ENCODE measurements at places on chromosomes 1 and 21. TPM values are rescaled to one million over a fixed set of nuclear protein-coding genes. Genes with fewer than 3 reads are reported as not detected.

GRCh38 chr21:43611598-43612369 is 47.5 kb downstream of the HSF2BP start:
- no peak overlapping the region for H3K4me3 ChIP-seq
- H3K27me3 ChIP-seq, result no peaks in the 10 kb centered on the region
- H3K27ac ChIP-seq, result no peak overlapping the region

DNA sequence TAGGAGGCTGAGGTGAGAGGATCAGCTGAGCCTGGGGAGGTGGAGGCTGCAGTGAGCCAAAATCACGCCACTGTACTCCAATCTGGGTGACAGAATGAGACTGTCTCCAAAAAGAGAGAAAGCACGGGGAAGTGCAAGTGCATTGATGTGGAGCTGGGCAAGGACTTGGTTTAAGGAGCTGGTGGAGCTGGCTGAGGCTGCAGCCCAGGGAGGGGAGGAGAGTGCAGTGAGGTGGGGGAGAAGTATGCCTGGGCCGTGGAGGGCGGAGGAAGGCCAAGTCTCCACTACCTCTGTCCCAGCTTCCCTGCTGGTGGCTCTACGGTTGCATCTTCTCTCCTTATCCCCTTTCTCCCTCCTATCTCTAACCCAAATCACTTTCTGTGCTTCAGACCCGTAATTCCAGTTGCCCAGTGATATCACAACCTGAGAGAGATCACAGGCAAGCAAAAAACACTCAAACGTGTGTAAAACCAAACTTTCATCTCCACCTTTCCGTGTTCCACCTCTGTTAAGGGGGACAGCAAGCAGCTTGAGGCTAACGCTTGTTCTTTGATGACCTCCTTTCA is 11.1 kb downstream of the TOR3A start:
- no peak overlapping the region for H3K4me3 ChIP-seq
- no peak for DNase-seq
- peaks cover 93% of the 10 kb centered on the region for H3K36me3 ChIP-seq
- H3K4me1 ChIP-seq, result peaks cover 21% of the 10 kb centered on the region
- no peak overlapping the region for H3K27ac ChIP-seq
- H3K27me3 ChIP-seq, result no peaks in the 10 kb centered on the region

GRCh38 chr1:208300084-208300770 is 56.0 kb upstream of the PLXNA2 start:
- no peak for DNase-seq
- no peaks in the 10 kb centered on the region for H3K4me1 ChIP-seq
- H3K27me3 ChIP-seq, result peaks cover 2% of the 10 kb centered on the region
- H3K36me3 ChIP-seq, result no peaks in the 10 kb centered on the region
- H3K4me3 ChIP-seq, result no peak overlapping the region

DNA sequence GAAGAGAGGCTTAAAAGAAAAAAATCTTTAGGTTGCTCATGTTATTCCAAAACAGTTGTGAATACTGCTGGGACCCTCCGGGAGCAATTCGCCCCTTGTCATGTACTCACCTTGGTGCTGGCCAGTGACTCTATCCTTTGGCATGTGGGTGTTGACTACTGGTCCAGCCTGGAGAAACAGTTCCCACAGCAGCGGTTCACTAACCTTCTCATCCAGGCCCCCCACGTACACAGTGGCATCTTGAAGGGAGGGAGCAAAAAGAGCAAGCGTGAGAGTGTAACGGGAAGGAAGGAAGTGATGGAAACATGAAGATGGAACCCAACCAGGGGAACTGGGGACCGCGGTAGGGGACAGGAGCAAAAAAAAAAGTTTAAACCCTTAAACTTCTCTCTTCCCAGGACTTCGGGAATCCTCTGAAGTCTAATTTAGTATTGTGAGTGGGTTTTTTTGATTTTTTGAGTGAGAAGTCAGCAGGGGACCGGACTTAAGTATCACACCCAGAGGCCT is 494 bp downstream of the SF3B4 start:
- no peak for DNase-seq
- H3K27ac ChIP-seq, result peak overlapping the region; percentile 96
- peak overlapping the region; percentile 97 for H3K4me3 ChIP-seq
- peaks cover 32% of the 10 kb centered on the region for H3K4me1 ChIP-seq
- H3K27me3 ChIP-seq, result no peaks in the 10 kb centered on the region
- peaks cover 55% of the 10 kb centered on the region for H3K36me3 ChIP-seq

DNA sequence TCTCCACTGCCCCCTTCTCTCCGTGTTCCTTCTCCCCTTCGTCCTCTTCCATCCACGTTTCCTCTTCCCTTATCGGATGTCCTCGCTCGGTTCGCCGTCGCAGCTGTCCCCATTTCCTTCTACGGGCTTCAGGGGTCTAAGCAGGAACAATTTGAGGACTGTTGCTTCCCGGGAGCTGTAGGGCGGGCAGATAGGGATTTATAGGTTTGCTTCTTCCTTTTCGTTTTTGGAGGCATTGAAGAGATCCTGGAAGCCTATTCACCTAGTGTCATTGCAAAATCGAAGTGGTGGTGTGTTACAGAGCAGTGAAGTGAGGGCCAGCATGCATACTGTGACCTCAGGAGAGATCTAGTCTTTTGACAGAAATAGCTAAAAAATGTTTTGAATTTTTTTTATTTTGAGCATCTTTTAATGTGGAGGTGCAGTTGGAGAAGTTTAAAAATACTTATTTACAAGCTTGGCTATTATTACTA is 897 bp downstream of the ZYG11B start:
- DNase-seq, result no peak
- H3K4me1 ChIP-seq, result peaks cover 28% of the 10 kb centered on the region
- H3K27me3 ChIP-seq, result no peaks in the 10 kb centered on the region
- H3K27ac ChIP-seq, result peak overlapping the region; percentile 89

GRCh38 chr1:207810606-207811295 is 58.9 kb downstream of the CD46 start:
- no peak overlapping the region for H3K4me3 ChIP-seq
- no peak for DNase-seq
- peak overlapping the region; percentile 3 for H3K27ac ChIP-seq
- H3K36me3 ChIP-seq, result peaks cover 85% of the 10 kb centered on the region

DNA sequence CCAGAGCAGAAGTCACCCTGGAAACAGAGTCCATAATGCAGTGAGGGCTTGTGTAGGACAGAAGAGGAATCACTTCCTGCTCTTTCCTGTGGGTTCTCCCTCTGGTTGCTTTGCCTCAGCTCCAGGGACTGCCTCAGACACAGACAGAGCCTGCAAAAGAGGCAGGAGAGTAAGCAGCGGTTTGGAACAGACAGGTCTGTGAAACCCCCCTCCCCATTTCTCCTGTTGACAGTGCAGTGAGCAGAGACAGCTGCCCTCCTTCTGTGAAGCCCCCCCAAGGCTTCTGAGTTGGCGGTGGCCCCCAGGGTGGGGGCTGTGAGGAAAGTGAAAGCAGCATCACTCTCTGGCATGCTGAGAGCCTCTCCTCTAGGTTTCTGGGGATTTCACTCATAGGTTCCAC is 53.0 kb downstream of the MAB21L3 start:
- H3K4me3 ChIP-seq, result no peak overlapping the region
- no peaks in the 10 kb centered on the region for H3K27me3 ChIP-seq
- no peak for DNase-seq

- H3K27ac ChIP-seq, result peak overlapping the region; percentile 56
- no peak for DNase-seq
- H3K4me1 ChIP-seq, result peaks cover 90% of the 10 kb centered on the region
- no peak overlapping the region for H3K4me3 ChIP-seq
- H3K36me3 ChIP-seq, result peaks cover 26% of the 10 kb centered on the region
Observed at GRCh38 chr1:12453400-12454343, 164.3 kb downstream of the DHRS3 start.

DNA sequence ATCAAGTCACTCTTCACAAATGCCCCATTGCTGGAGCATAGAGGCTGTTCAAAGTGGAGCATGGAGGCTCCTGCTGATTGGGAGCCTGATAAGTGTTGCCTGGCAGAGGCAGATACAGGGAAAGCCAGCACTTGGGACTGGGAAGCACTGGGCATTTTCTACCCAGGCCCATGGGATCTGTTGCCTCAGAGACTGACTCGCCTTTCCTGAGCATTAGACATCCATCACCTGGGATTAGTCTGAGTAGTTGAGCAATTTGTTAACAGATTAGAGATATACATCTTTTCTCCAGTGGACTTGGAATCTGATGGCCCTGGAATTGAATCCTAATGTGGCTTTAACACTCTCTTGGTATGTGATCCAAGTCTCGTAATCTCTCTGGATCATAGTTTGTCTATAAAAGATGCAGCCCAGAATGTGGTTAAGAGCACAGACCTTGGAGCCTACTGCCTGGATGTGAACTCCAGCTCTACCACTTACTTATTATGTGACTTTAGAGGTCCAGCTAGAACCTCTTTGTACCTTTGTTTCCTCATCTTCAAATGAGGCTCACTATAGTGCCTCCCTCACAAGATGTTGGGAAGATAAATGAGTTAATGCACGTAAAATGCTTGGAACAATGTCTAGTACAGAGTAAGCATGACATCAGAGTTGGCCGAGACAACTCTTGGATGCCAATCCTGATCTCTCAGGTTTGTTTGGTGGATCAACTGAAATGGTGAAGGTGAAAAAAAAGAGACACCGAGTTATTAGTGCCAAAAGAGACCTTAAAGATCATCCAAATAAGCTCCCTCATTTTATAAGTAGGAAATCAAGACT is 38.3 kb upstream of the NRDC start:
- H3K36me3 ChIP-seq, result no peaks in the 10 kb centered on the region
- DNase-seq, result no peak
- H3K27ac ChIP-seq, result no peak overlapping the region
- H3K4me3 ChIP-seq, result no peak overlapping the region

- no peaks in the 10 kb centered on the region for H3K36me3 ChIP-seq
- H3K4me1 ChIP-seq, result peaks cover 17% of the 10 kb centered on the region
- no peak for DNase-seq
Observed at GRCh38 chr21:45141507-45141906, 67.1 kb downstream of the ADARB1 start.

DNA sequence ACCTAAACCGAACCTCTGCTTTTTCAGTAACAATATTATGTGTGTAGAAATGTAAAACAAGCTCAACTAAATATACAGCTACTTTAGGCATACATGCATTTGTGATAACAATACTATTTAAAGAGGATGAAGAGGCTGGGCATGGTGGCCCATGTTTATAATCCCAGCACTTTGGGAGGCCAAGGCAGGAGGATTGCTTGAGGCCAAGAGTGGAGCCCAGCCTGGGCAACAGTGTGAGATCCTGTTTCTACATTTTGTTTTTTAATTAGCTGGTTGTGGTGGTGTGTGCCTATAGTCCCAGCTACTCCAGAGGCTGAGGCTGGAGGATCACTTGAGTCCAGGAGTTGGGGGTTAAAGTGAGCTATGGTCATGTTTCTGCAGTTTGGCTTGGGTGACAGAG is 73.6 kb upstream of the LYPLAL1 start:
- H3K4me3 ChIP-seq, result no peak overlapping the region
- H3K27ac ChIP-seq, result no peak overlapping the region
- H3K4me1 ChIP-seq, result no peaks in the 10 kb centered on the region

GRCh38 chr1:30286241-30286987 is 437.0 kb downstream of the MATN1 start:
- H3K4me1 ChIP-seq, result no peaks in the 10 kb centered on the region
- no peak overlapping the region for H3K4me3 ChIP-seq
- no peak for DNase-seq
- H3K36me3 ChIP-seq, result no peaks in the 10 kb centered on the region
- H3K27me3 ChIP-seq, result peaks cover 3% of the 10 kb centered on the region
- no peak overlapping the region for H3K27ac ChIP-seq

DNA sequence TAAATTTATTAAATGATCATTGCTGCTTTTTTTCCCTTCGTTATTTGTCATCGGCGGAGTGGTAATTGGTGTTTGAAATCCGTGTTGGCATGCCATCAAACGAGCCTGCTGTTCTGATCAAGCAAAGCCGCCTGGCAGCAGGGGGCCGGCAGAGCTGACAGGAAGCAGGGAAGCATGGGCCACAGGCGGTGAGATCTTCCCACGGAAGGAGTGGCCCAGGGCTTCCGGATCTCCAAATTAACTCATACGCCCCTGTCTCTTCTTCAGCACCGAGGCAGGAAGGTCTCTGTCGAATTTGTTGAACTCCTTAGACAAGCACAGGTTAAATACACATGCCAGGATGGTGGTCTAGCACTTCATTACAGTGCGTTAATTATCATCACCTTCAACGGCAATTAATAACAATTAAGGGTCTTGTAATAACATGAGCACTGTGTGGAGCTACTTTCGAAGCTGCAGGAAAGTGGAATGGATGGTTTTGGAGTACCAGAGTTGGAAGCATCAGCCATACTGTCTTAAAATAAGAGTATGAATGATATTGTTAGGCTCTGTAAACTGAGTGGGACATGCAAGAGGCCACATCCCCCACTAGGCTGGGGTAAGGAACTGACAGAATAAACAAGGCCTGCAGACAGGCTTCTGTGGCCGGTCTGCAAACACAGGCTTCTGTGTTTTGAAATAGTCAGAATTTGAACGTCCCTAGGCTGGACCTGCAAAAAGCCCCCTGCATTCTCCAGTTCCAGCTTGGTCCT is 199.4 kb upstream of the DAB1 start:
- no peak overlapping the region for H3K27ac ChIP-seq
- no peaks in the 10 kb centered on the region for H3K36me3 ChIP-seq
- DNase-seq, result no peak
- H3K27me3 ChIP-seq, result no peaks in the 10 kb centered on the region
- H3K4me1 ChIP-seq, result no peaks in the 10 kb centered on the region

DNA sequence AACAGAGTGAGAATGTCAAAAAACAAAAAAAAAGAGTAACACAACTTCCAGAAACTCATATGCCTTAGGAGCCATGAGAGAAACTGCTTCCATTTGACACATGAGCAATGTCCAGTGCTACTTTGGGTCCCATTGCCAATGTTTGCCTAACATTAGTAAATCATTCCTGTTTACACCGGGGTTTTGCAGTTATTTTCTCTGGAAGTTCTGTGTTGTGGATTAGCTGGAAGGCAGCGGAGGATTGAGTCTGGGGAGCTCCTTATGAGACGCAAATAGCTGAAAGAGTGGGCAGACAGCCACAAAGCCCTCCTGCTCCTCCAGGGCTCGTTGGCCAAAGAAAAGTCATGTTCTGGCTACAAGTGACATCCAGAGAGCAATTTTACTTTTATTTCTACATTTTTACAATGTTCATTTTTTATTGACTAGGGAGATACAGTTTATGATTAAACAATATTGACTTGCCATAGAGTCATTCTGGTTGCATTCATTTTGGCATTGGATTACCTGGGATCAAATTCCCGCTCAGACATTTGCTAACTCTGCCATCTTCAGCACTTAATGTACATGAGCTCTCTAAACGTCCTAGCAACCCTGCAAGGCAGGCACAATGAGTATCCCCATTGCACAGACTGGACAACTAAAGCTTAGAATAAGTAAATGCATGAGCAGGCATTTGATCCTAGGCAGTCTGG is 66.4 kb upstream of the GALNT2 start:
- no peaks in the 10 kb centered on the region for H3K36me3 ChIP-seq
- peaks cover 3% of the 10 kb centered on the region for H3K27me3 ChIP-seq
- H3K4me1 ChIP-seq, result peaks cover 18% of the 10 kb centered on the region
- H3K4me3 ChIP-seq, result no peak overlapping the region
- DNase-seq, result no peak

Gene RAD54L
- 2.3 TPM for total RNA-seq

Gene SPRR2B
- total RNA-seq, result not detected

Gene PBXIP1
- 41.4 TPM for total RNA-seq

Gene CELA2A
- total RNA-seq, result not detected

Gene AADACL3
- 46.0 TPM for total RNA-seq

Gene SIM2
- not detected for total RNA-seq

Gene CCDC185
- total RNA-seq, result not detected

Gene NOS1AP
- total RNA-seq, result 3.6 TPM

Gene ZCCHC17
- 21.3 TPM for total RNA-seq

Gene CELF3
- not detected for total RNA-seq

Gene MANEAL
- 6.7 TPM for total RNA-seq

All from suprapubic skin (tissue), 4 donors.